ENCODE measurements at places on chromosomes 5 and 9. TPM values are rescaled to one million over a fixed set of nuclear protein-coding genes. Genes with fewer than 3 reads are reported as not detected.

FBXO38 gene
- total RNA-seq = 48.4 TPM

CCL27 gene
- 0.25 TPM for total RNA-seq

GHR gene
- total RNA-seq = 1.7 TPM

BICD2 gene
- 25.1 TPM for total RNA-seq

MARCOL gene
- not detected for total RNA-seq

S1PR3 gene
- total RNA-seq = 9.6 TPM

ASPN gene
- total RNA-seq = 5.9 TPM
